Fibroblast of lung (primary cell): ENCODE measurements at places on chromosomes 12 and 14. TPM values are rescaled to one million over a fixed set of nuclear protein-coding genes. Genes with fewer than 3 reads are reported as not detected.

Gene HOXC4
- 0.17 and 0.26 TPM in 2 replicates for total RNA-seq

Gene AKAP5
- total RNA-seq, result 0.17 and 0.26 TPM in 2 replicates

Gene PTPRO
- 0.26 and 0.33 TPM in 2 replicates for total RNA-seq

Gene ASCL1
- total RNA-seq, result not detected in 2 replicates

Gene NINJ2
- total RNA-seq, result 0.66 and 1.3 TPM in 2 replicates

- no peak for DNase-seq
Measured at GRCh38 chr14:68986225-68986624, 7.1 kb upstream of the ACTN1 start.

- no peak for DNase-seq
Measured at GRCh38 chr14:93056840-93057585, 58.7 kb downstream of the ITPK1 start.

DNA sequence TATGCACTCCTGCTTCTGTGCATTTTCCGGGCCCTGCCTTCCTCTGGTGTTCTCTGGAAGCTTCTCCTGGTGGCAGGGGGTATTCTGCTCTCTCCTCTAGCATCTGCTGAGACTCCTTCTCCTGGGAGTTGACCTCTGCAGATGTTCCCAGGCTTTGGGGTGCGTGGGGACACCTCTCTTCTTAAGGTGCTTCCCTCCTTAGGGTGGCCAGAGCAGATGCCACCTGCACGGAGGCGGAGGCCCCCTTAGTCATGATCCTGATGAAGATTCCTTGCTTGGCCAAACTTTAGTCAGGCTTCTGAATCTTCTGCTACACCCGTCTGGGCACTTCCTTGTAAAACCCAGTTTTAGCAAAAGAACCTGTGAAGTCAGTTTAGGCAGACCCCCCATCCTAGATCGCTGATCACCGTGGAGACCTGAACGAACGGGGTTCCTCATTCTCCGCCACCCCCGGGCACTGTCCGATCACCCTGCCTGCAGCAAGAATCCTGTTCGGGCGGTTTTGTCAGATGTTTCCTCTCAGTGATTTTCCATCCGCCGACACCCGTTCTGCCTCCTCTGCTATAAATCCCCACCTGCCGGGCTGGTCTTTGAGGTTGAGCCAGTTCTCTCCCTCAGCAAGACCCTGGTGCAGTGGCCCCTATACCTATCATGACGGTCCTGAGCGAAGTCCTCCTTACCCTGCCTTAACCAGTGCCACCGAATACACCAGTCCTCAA is 111.9 kb downstream of the CALM1 start:
- DNase-seq, result no peak

- DNase-seq, result no peak
Measured at GRCh38 chr12:55929306-55929791, 1.6 kb upstream of the DGKA start.

- peak; percentile 55 for DNase-seq
Measured at GRCh38 chr14:76901171-76902055, 75.2 kb downstream of the LRRC74A start.

DNA sequence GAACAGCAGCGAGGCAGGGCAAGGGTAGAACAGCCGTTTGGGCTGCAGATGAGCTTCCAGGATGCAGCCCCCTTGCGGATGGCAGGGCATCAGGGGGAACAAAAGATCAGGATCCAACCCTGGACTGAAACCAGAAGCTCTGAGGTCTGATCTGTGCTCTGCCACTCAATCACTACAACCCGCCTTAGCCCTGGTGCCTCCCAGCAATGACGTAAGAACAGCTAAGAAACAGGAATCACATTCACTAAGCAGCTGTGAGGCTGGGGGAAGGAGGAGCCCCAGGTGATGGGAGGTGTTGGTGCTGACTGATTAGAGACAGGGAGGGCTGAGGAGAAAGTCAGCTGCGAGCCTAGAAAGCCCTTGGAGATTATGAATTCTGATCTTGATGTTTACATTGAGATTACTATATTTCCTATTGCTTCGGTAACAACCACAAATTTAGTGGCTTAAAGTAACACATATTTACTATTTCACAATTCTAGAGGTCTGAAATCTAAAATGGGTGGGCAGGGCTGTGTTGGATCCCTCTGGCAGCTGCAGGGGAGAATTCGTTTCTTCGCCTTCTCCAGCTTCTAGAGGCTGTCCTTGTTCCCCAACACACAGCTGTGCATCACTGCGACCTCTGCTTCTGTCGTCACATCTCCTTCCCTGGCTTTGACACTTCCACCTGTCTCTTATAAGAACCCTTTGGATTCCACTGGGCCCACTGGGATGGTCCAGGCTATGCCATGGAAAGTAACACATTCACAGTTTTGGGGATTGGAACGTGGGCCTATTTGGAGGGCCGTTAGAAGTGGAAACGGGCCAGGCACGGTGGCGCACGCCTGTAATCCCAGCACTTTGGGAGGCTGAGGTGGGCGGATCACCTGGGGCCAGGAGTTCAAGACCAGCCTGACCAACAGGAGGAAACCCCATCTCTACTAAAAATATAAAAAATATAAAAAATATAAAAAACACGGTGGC is 6.1 kb upstream of the CD9 start:
- DNase-seq, result no peak

- DNase-seq, result no peak
Measured at GRCh38 chr12:15854916-15855315, 27.3 kb upstream of the STRAP start.

- peak; percentile 45 for DNase-seq
Measured at GRCh38 chr12:91781114-91781513, 364.5 kb downstream of the BTG1 start.

DNA sequence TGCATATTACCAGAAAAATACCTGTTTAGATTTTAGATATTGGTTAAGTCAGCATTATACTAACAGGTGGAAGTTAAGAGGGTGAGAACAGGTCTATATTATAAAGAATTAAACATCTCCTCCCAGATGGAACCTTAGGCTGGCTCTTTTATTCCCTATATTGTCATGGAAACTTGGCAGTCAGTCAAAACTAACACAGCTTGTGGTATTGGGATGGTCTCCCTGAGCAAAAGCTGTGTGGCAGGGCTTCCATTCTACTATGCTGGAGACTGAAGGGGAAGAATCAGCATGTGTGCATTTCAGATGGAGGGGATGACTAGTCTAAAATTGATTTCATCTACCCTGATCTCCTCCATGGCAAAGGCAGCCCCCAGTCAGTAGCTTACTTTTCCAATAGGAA is 66.7 kb downstream of the SMOC1 start:
- DNase-seq, result no peak

- DNase-seq, result no peak
Measured at GRCh38 chr12:90839346-90839745, 115.6 kb downstream of the CCER1 start.

DNA sequence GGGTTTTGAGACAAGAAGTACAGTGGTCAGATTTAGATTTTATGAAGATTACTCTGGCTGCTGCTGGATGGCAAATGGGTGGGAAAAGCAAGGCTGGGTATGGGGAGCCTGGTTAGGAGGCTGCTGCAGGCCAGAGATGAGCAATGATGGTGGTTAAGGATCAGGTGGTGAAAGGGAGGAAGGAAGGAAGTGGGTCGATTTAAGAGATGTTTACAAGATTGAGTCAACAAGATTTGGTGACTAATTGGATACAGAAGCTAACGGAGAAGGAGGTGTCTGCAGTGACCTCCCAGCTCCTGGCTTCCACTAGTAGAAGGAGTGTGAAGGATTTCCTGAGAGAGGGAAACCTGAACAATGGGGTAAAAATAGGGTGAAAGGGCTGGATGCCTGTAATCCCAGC is 18.7 kb downstream of the NOS1 start:
- no peak for DNase-seq
